ENCODE measurements at places on chromosomes 1 and 21.

- DNase-seq: no peak
These were observed 26.0 kb downstream of the SETD4 start for GRCh38 chr21:36034211-36034913.

DNA sequence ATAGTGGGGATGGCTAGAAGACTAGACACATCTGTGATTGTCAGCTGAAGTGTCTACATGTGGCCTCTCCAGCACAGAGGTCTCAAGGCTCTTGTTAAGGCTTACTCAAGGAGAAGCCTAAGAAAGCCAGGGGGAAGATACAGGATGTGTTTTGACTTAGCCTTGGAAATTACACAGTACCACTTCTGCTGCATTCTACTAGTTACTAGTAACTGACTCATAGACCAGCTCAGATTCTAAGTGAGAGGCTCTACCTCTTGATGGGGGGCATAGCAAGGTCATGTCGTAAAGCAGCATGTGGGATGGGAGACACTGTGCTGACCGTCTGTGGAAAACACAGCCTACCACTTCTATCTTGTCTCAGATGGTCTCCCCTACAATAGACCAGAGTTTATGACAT lies 99.5 kb downstream of the UBE2U start:
- DNase-seq: no peak

DNA sequence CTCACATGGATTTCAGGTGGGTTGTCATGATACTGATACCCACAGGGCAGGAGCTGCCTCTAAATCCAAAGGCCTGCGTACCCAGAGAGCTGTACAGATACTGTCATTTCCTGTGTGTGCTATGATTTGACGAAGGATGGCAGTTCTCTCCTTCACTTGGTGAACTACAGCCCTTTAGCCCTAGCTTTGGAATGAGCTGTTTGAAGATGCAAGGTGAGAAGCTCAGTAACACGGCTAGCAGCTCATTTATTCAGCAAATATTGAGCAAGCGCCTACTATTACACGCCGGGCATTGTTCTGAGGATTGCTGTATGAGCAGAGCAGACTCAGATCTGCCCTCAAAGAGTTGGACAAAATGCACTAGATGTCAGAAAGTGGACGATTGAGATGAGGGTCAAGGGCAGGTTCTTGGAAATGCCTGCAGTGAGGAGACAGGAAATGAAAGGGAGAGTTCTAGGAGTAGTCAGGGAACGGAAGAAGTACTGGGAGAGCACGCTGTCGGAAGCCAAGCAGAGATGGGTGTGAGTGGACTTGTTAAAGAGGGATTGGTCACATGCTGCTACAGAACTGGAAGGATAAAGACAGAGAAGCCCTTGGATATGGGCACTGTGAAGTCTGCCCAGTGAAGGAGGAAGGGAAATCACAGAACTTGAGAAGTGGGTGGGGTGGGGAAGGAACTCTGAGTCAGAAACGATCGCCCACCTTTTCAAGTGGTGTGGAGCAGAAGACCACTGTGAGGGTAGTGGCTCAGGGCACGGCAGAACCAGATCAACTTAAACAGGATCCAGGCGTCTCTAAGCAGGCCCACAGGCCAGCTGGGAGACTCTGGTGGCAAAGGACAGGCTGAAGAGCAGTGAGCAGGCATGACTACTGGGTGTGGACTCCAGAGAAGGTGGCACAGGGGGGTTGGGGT lies 7.1 kb downstream of the PTGFRN start:
- DNase-seq: no peak

- DNase-seq: no peak
These were observed 356.0 kb downstream of the KCNH1 start for GRCh38 chr1:210777914-210778313.

DNA sequence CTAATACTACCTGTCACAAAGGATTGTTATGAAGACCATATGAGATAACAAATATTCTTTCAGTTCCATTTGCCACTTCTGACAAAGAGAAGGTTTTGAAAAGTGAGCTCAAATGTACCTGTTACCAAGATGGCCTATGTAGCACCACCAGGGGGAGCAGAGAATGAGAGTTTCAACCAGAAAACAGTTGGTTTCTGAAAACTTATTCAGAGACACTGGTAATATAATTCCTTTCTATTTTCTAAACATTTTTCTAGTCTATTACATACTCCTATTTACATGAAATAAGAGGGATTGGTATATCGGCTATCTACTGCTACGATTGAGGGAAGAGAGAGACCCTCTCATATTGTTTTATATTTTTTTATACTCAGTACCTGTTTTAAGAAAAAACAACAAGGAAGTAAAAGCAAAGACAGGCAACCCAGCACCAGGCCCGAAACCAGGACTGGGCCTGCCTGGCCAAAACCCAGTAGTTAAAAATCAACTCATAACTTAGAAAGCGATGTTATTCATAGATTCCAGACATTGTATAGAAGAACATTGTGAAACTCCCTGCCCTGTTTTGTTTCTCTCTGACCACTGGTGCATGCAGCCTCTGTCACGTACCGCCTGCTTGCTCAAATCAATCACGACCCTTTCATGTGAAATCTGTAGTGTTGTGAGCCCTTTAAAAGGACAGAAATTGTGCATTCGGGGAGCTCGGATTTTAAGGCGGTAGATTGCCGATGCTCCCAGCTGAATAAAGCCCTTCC lies 48.3 kb downstream of the IL23R start:
- no peak for DNase-seq

DNA sequence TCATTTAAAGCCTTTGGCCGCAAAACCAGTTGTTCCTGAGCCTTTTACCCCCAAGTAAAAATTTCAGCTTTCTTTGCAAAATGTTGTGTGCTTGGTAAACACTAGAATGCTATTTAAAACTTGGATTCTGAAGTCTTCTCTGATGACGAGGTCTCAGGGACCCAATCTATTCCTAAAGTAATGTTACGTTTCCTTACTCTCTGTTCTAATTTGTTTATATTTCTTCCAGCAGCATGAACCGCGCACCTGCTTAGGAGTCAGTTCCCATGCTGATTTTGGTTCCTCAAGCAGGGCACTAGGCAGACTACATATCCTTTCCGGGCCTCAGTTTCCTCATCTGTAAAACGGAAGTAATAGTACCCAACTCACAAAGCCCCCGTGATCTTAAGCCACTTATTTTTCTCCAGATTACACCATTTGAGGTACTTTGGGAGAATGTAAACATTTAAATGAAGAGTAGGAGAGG lies 969 bp upstream of the ALDH4A1 start:
- peak; percentile 38 for DNase-seq

- peak; percentile 18 for DNase-seq
These were observed 26.6 kb downstream of the BEND5 start for GRCh38 chr1:48750109-48750508.

DNA sequence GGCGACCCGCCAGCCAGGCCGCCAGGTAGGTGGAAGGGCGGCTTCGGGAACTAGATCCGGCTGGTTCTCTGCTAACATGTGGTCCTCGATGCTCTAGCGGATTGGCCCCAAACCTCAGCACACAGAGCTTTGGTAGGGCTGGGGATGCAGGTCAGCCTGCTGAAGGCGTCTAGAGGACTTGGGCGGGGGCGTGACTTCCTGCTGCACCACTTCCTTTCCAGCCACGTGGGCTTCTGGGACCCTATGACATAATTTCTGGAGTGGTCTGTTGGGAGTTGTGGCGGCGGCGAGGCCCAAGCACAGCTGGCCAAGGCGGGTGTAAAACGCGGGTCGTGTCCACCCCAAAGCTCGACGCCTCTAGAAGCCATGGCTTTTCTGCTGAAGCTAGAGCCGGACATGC lies 124.5 kb downstream of the ATF6 start:
- DNase-seq: no peak

DNA sequence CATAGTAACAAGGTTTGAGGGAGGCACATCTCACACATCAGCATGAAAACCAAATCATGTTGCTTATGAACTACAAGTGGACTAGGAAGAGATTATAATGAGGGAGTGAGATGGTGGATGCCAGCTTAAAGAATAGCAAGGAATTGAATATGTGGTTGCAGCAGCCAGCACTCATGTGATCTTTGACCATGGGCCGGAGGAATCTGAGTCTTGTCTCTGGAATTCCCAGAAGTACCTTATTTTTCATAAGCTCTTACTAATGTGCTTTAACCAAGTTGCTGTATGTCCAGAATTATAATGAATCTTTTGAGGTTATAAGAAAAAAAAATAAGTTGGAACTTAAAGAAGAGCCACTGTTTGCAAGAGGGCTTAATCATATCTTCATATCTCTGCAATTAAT lies 97.0 kb downstream of the DISP1 start:
- DNase-seq: no peak

GRCh38 chr1:114126261-114127095 lies 27.2 kb downstream of the SYT6 start:
- DNase-seq: peak; percentile 82

GRCh38 chr1:13549521-13549920 lies 34.1 kb upstream of the PDPN start:
- DNase-seq: no peak

DNA sequence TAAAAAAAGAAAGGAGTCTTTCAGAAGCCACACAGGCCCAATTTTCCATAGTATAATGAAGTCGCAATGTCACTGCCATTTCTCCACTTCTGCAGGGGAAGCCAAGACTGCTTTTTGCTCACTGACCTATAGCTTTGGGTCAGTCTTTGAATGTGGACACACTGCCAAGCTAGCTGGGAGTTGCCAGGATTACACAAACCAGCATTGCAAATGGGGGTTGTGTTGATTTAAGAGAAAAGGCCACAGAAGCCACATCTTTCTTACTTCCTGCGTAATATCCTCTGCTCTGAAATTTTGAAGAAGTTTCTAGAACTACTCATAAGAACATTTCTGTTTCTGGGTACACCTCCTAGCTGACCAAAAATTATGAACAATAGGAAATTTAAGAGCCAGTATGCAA lies 45.8 kb upstream of the SAMSN1 start:
- DNase-seq: peak; percentile 93

GRCh38 chr1:21568809-21569385 lies 59.7 kb downstream of the ALPL start:
- no peak for DNase-seq

- peak; percentile 26 for DNase-seq
These were observed 8.9 kb upstream of the CD46 start for GRCh38 chr1:207742850-207743555.

GRCh38 chr1:231734417-231734816 lies 107.8 kb downstream of the DISC1 start:
- no peak for DNase-seq

DNA sequence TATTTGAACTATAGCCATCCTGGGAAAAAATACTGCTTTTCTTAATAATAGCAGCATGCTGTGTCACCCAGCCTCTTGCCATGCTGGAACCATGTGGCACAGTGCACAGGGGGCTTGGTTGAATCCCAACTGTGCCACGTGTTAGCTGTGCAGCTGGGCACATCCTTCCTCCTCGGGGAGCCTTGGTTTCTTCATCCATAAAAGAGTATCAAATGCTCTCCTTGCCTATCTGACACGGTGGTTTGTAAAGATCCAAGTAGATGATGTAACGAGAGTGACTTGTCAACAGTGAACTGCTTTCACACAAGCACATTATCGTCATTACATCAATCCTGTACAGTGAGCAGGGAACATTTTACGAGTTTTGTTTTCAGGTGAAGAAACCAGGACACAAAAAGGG lies 24.4 kb downstream of the VASH2 start:
- no peak for DNase-seq

- peak; percentile 15 for DNase-seq
These were observed 13.2 kb downstream of the ADGRB2 start for GRCh38 chr1:31750858-31751510.

DNA sequence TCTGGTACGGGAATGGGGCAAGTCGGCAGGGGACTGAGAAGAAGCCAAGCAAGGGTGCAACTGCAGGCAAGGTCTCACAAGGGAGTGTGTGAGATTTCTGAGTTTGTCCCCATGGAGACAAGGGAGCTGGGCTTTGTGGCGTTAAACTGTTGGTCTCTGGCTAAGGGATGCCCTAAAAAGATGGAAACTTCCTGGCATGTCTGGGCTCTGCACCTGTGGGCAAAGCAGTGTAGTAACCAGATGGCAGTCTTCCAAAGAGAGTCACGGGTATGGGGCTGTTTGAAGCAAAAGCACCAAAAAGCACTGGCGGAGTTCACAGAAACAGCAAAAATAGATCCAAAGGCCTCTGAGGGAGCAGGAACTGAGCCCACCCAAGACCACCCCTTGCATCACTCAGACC lies 104.8 kb upstream of the SLC44A3 start:
- DNase-seq: no peak

DNA sequence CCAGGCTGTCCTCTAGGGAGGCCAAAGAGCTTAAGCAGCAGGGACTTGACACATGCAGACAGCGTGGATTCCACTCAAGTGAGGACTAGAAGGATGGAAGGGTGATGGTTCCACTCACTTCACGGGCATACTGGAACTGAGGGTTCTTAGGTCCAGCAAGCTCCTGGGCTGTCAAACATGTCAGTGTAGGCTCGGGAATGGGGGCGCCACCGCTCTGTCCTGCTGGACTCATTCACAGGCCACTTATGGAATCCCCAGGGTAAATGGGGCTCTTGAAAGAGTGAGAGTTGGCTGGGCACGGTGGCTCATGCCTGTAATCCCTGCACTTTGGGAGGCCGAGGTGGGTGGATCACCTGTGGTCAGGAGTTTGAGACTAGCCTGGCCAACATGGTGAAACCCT lies 27.7 kb upstream of the CSF3R start:
- DNase-seq: no peak

- DNase-seq: no peak
These were observed 47.8 kb downstream of the ADGRL4 start for GRCh38 chr1:78958711-78959110.

DNA sequence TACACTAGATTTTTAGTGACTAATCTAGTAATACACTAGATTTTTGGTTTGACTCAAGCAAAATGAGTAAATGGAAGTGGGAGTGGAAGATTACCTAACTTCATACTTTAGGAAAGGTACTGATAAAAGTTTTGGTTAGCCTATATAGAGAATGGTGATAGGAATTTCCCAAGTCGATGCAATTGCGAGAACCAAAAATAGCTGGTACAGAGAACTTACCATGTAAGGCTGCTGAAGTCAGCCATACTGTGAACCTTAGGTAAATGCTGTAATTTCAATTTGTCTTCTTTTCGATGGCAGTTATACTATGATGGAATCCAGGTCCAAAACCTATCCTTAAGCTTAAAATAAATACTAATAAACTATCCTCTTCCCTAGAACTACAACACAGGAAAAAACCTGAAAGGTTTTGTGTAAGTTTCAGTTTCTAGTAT lies 4.6 kb downstream of the PNRC2 start:
- DNase-seq: peak; percentile 17

- no peak for DNase-seq
These were observed 20.2 kb upstream of the ERO1B start for GRCh38 chr1:236301958-236302335.
